ENCODE measurements at places on chromosomes 2 and 18.

GRCh38 chr2:28419443-28420270, 27.0 kb downstream of the FOSL2 start:
- DNase-seq, result no peak

- no peak for DNase-seq
Measured at GRCh38 chr18:26477828-26478466, 70.4 kb downstream of the KCTD1 start.

- no peak for DNase-seq
Measured at GRCh38 chr2:189900726-189901125, 116.5 kb downstream of the PMS1 start.

GRCh38 chr2:149690825-149691224, 103.2 kb upstream of the MMADHC start:
- DNase-seq, result no peak

DNA sequence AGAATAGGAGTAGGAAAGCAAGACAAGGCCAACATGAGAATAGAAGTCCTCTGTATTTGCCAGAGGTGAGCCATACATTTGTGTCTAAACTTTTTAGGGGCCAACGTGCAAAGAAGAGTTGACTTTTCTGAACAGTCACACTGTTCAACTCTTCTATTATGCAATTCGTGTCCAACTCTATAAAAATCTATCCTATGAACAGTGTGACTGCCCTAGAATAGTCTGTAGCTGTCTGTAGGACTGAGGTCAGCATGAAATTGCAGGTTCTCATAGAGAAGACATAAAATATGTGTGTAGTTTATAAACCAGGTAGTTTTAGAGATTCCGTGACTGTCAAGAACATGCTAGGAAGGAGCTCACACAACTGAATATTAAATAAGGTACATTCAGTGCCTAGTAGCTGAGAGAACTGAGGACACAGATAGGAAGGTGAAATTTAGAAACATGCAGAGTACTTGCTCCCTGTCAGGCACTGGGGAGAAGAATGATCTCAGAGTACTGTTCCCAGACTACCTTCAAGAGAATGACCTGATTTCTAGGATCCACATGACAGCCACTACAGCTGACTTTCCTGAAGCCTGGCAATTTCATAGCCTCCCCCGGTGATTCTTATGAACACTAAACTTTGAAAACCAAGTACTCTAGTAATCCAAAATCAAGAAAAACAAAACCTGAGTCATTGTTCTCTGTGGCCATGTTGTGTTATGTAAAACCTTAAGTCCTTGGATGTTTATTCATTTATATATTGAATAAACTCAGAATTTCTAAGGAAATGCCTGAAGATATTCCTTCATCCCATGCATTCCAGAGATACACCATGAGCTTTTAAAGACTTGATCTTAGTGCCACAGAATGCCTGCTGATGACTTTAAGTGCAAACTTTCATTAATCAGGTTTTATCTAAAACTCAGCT, 201.5 kb upstream of the BOD1L2 start:
- no peak for DNase-seq

DNA sequence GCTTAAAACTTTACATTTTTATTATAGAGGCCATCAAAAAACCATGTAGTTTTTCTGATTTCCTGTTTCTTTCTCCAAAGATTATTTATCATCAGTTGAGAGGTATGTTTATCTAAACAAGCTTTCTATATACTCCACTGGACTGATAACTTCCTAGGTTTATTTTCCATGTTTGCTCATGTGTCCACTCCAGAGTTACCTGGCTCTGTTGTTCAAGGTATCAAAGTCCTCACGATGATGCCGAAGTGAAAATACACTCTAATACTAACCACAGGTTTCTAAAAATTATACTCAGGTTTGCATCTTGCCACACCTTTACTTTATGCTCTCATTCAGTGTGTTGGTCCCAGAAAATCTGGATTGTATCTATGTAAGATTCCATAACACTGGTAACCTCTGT, 287.9 kb upstream of the GULP1 start:
- DNase-seq, result no peak

DNA sequence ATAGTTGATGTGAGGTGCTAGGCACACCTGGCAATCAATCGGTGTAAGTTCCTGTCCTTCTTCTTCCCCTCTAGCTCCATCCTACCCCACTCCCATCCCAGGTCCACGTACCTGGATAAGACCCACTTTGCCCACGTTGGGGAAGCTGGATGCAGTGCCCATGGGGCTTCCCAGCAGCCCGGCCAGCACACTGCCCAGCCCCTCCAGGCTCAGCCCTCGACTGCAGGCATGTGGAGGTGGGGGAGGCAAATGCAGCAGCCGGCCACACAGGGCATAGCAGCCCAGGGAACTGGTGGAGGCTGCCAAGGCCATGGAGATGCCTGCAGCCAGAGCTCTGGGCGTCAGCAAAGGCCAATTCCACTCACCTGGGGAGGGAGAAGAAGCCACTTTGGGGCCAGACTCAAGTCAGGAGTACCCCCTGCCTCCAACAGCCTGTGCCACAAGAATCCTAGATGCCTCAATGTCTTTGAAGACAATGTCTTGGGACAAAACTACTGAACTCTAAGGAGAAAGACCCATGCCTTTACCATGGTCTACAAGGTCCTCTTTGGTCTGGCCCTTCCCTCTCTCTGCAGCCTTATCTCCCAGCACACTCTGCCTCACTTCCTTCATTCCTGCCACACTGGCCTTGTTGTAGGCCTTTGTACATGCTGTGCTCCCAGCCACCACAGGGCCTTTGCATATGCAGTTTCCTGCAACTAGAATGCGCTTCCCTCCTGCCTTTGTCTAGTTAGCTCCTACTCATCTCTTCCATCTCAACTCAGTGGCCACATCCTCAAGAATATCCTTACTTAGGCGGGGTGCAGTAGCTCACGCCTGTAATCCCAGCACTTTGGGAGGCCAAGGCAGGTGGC, 4.5 kb downstream of the SLC23A3 start:
- DNase-seq, result no peak

- no peak for DNase-seq
Measured at GRCh38 chr2:15640261-15640711, 48.6 kb downstream of the DDX1 start.

DNA sequence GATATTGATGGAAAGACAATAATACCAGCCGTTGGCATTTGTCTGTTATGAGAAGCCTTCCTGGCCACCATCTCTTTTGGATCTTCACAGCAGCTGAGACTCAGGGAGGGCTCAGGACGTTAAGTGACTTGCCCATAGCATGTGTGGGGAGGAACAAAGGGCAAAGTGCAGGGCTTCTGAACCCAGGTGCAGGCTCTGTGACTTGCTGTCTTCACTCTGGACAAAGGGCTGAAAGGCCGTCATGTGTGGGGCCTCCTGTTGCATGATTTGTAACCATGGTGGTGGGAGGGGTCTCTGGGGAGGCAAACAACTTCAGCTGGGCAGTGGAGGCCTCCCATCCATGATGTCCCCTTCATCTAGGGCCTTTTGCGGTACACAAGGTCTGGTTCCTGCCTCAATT, 65.5 kb upstream of the SIX2 start:
- no peak for DNase-seq

DNA sequence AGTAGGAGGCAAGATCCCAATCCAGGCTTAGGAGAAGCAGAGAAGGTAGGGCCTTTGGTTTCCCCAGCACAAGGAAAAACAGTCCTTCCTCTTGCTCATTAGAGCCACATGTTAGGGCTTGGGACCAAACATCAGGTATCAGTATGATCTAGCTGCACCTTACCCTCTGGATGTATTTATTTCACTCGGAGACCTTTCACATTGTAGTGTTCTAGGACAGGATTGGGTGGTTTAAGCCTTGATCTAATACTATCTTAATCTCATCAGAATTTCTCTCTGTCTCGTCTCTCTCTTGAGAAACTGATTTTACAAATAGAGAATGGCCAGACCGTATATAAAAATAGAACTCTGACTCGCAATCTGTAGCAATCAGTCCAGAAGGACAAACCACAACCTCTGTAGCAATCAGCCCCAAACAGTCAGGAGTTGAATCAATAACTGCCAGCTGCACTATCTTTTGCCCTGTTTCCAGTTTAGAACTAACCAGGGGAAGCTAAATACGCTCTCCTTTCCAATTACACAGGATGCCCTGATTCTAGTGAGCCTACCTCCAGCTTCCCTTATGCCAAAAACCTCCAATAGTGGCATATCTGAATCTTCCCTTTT, 207.1 kb downstream of the TDRD15 start:
- DNase-seq, result no peak

- DNase-seq, result no peak
Measured at GRCh38 chr2:136402281-136402680, 284.3 kb upstream of the CXCR4 start.

DNA sequence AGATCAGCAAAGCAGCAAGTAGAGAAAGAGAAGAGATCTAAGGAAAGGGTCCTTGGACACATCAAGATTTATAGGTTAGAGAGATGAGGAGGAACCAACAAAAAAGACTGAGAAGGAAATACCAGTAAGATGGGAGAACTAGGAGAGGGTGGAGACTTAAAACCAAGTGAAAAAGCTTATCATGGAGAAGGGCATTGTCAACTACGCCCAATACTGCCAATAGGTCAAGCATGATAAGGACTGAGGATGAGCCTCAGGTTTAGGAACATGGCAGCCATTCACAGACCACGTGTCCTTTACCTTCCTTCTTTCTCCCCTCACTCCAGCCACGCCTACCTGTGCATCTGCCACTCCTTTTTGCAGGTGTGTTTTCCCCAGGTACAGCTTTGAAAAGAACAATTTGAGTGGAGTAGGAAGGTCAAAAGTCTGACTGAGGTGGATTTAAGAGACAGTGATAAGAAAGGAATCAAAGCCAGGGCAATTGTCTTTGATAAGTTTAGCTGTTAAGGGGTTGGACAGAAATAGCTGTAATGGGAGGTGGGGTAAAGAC, 238.7 kb downstream of the STK39 start:
- DNase-seq, result no peak

DNA sequence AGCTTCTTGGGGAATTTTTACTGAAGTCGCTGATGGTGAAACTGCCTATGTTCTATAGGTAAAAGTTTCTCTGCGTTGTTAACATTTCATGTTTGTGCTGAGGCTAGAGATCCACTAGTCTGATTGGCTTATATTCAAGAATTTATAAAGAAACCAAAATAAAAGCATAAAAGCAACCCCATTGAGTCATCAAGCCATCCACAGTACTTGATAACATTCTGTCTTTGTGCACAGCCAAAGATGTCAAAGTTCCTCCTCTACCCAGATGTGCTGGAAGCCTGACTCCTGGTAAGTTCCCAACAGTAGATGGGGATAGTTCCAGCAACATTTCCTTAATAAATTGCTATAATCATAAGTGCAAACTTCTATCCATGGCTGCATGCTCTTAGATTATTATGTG, 107.8 kb downstream of the TANC1 start:
- DNase-seq, result no peak

- no peak for DNase-seq
Measured at GRCh38 chr2:5618271-5618670, 73.9 kb upstream of the SOX11 start.

- DNase-seq, result no peak
Measured at GRCh38 chr2:143588746-143589145, 459.5 kb downstream of the ARHGAP15 start.

GRCh38 chr2:205865056-205865455, 182.8 kb downstream of the NRP2 start:
- no peak for DNase-seq

DNA sequence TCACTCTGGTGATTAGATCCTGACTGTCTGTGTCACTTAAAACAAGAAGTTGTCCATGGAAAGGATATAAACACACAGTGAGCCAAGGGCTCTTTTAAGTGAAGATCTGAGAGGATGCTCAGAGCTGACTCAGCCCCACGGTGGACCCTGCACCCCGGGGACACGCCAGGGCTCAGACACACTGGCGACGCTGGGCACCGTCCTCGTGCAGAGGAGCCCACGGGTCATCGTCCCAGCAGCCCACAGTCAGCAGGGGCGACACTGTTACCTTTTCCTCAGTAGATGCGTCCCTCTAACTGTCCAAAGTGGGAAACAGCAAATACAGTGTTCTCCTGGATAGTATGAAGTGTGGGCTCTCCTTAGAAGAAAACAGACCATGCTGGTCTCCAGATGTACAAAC, 225.6 kb downstream of the HDAC4 start:
- DNase-seq, result no peak

- no peak for DNase-seq
Measured at GRCh38 chr2:212692466-212692865, 153.9 kb upstream of the ERBB4 start.

- no peak for DNase-seq
Measured at GRCh38 chr2:75862547-75862946, 151.8 kb upstream of the GCFC2 start.

GRCh38 chr2:240899468-240899865, 3.5 kb upstream of the MAB21L4 start:
- no peak for DNase-seq

DNA sequence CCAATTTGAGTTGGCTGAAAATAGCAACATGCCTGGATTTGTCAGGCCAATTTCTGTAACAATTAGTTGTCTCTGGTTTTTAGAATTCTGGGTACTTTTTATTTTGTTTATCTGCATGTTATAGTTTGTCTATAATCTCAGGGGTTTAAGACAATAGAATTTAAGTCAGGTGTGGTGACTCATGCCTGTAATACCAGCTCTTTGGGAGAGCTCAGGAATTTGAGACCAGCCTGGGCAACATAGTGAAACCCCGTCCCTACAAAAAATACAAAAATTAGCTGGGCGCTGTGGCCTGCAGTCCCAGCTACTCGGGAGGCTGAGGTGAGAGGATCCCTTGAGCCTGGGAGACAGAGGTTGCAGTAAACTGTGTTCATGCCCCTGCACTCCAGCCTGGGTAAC, 114.4 kb upstream of the GLS start:
- no peak for DNase-seq

DNA sequence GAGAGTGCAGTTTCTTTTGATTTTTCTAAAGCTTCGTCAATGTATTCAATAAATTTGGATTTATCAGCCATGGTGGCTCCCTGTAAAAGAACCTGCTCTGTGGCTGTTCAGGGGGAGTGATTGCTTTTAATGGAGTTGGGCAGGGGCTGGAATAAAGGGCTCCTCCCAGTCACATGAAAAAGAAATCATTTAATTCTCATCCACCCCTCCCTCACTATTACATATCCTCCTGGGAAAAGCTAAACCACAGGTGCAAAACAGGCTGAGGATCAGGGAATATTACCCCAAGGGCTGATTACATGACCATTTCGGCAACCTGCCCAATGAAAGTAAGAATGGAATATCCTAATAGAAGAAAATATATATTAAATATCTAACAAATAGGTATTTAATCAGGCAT, at the start of gene SULT6B1:
TSS of gene SULT6B1 (minus strand) at position 101 of the 400 bp plus-strand sequence. CDS start at position 71, 30 bp downstream.
- no peak for DNase-seq

DNA sequence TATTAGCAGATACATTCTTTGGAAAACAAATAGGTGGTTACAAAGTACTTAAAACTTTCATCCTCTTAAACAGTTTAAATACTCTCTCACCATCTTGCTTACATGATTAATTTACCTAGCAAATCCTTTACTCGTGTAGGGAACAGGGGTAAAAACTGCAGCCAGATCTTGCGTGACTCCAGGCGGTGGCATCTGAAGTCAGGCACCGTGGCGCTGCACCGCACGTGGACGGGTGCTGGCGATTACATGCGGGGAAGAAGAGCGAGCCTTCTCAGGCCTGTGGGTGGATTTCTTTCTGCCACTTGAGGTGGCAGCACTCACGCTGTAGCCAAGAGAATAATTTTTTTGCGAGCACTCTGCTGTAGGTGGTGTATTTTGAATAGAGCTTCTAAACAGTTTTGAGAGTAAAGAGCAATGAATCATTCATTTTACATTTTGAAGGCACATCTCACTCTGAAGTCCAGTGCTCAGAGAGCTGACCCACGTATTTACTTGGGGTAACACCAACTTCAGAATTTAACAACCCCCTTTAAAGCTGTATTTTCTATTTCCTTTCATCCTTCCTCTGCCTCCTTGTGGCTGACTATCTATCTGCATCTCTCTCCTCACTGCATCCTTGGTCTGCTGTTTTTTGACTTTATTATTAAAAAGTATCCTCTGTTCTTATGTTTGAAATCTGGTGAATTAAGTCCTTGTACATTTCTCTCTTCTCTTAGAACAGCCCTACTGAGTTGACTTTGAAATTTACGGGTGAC, 68.9 kb downstream of the EPAS1 start:
- DNase-seq, result no peak

All from activated CD4-positive, alpha-beta T cell treated with anti-CD3 and anti-CD28 coated beads for 24 hours (primary cell).